Breast epithelium (tissue), 4 donors: ENCODE measurements at places on chromosomes 4 and X. TPM values are rescaled to one million over a fixed set of nuclear protein-coding genes. Genes with fewer than 3 reads are reported as not detected.

The LIMCH1 gene
- total RNA-seq: 72.2 TPM

- peak; percentile 22 for DNase-seq
Observed at GRCh38 chr4:7398788-7399439, 35.8 kb downstream of the PSAPL1 start.

DNA sequence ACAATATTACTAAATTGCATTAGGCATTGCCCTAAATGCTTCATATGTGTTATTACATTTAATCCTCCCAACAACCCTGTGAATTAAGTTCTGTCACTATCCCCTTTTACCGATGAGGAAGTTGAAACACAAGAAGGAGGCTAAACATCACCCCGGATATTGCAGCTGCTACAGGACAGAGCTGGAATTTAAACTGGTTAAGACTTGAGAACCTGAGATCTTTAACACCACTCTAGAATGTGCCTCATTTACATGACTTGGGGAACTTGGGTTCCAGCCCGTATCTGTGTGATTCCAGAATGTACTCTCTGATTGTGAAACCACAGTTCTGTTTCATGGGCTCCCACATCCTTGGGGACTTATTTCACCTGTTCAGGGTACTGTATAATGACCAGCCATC lies 165.1 kb upstream of the PPARGC1A start:
- no peak for DNase-seq

GRCh38 chr4:101649790-101650515 lies 140.6 kb upstream of the BANK1 start:
- no peak for DNase-seq

GRCh38 chrX:113929004-113929403 lies 654.9 kb upstream of the HTR2C start:
- no peak for DNase-seq

The DOK7 gene
- 3.5 TPM for total RNA-seq

The CYTL1 gene
- total RNA-seq: 0.66 TPM

DNA sequence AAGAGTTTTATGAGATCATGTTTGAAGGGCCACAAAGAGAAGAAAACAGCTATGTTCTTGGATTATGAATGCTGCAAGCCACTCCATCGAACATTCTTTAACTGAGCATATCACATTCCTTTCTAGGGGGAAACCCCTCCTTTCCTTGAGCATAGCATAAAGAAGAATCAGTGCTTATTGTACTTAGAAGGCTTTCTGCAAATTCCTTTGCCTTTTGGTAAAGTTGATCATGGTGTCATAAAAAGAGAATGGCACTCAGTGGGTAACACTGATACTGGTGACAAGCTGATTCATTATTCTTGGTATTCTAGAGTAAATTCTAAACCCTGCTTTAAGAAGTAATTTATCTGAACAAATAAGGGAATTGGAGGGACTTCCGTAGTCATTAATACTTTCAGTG lies 88.5 kb upstream of the GPR34 start:
- DNase-seq: no peak

- DNase-seq: no peak
Observed at GRCh38 chrX:111518667-111519066, 7.2 kb downstream of the SERTM2 start.

- DNase-seq: no peak
Observed at GRCh38 chrX:52213276-52213675, 28.6 kb downstream of the MAGED4 start.
